ENCODE measurements at places on chromosomes 1 and 21. TPM values are rescaled to one million over a fixed set of nuclear protein-coding genes. Genes with fewer than 3 reads are reported as not detected.

Gene KCNJ15
- total RNA-seq = 19.8 TPM

DNA sequence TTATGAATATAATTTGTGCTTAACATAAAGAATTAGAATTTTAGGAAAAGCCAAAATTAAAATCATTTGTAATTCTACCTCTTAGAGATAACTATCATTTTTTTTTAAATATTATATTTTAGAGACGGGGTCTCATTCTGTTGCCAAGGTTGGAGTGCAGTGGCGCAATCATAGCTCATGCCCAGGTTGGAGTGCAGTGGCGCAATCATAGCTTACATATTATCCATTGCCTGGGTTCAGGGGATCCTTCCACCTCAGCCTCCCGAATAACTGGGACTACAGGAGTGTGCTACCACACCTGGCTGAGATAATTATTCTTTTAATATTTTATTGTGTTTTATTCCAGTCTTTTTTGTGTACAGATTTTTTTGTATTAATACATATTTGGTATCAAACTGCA is 8.3 kb downstream of the RASAL2 start:
- DNase-seq = no peak

DNA sequence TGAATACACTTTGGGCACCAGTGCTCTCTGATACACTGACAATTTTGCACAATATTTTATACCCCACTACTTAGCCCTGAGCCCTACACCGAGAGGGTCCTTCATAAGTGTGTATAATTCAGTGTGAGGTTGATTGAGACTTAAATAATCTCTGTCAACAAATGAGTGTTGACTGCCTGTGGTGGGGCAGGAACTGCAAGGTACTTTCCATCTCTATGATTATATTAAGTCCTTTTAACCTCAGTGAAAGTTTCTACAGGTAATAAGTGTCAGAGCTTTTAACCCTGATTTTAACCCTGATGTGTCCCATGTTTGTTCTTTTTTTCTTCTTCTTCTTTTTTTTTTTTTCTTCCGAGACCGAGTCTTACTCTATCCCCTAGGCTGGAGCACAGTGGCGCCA is 5.8 kb downstream of the CASQ1 start:
- no peak for DNase-seq

DNA sequence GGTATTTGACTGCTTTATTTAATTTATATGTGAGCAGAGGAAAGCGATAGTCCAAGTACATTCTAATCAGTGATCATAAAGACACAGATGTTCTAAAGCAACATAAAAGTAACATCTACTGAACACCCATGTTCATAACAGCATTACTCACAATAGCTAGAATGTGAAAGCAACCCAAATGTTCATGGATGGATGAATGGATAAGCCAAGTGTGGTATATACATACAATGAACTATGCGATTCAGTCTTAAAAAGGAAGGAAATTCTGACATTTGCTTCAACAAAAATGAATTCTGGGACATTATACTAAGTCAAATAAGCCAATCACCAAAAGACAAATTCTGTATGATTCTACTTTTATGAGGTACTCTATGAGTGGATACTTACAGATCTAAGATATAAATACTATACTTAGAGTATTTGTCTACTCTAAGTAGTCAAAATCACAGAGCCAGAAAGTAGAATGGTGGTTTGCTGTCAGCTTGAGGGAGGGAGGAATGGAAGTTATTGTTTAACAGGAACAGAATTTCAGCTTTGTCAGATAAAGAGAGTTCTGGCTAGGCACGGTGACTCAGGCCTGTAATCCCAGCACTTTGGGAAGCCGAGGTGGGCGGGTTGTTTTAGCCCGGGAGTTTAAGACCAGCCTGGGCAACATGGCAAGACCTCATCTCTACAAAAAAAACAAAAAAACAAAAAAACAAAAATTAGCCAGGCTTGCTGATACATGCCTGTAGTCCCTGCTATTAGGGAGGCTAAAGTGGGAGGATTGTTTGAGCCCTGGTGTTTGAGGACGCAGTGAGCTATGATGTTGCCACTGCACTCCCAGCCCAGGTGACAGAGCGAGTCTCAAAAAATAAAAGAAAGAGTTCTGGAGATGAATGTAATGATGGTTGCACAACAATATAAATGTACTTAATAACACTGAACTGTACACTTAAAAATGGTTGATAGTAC is 79.7 kb upstream of the ARHGAP29 start:
- peak; percentile 46 for DNase-seq

- no peak for DNase-seq
These were observed 39.6 kb downstream of the SLC19A1 start for GRCh38 chr21:45502600-45502999.

Gene GRIK3
- total RNA-seq = not detected

Gene SLAMF7
- total RNA-seq = not detected

- no peak for DNase-seq
These were observed 647 bp downstream of the SDHB start for GRCh38 chr1:17053086-17053684.

Gene TMPRSS15
- total RNA-seq = not detected

Gene CELA3A
- total RNA-seq = not detected

GRCh38 chr1:186689376-186689775 is 9.2 kb upstream of the PTGS2 start:
- no peak for DNase-seq

DNA sequence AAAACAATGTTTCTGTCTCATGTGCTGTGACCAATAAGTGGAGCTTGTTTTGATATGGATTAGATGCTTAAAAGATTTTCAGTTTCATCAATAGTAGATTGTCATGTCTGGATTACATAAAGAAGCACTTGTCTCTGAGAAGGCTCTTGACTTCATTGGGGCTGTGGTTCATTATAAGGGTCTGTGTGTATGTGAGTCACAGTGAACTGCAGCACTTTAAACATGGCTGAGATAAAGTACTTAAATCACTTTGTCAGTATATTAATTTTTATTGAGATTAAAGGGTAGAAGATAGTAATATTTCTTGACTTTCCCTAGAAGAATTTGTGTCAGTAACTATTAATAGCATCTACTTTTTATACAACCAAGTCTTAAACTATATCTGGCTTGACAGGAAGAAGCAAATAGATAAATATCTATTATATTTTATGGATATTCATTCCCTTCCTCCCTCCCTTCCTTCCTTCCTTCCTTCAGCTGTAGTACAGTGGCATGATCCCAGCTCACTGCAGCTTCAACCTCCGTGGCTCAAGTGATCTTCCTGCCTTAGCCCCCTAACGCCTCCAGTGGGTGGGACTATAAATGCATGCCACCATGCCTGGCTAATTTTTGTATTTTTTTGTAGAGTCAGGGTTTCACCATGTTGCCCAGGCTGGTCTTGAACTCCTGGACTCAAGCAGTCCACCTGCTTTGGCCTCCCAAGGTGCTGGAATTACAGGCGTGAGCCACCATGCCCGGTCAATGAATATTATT is 48.8 kb downstream of the ZFYVE9 start:
- DNase-seq = no peak

Gene TLR5
- total RNA-seq = 0.13 TPM

- DNase-seq = peak; percentile 50
These were observed 77.5 kb downstream of the FMN2 start for GRCh38 chr1:240169188-240169587.

GRCh38 chr1:15058261-15058660 is 95.3 kb upstream of the TMEM51 start:
- no peak for DNase-seq

DNA sequence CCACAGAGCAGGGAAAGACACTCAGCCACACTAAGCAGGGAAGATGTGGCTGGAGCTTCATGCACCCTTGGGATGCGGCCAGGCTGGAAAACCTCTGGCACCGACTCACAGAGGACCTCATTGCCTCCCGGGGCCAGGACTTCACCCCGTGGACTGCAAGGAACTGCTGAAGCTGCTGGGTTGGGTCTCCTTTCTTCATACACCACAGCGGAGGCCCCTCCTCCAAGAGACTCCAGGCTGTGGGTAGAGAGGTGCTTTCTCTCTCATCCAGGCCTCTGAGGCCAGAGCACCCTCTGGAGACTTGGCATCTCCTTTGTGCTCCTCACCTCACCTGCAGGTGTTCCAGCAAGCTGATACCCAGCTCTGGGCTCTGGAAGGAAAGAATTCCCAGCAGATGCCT is 76.0 kb upstream of the EDN2 start:
- no peak for DNase-seq

- DNase-seq = no peak
These were observed 81.8 kb upstream of the SLC44A3 start for GRCh38 chr1:94738371-94738770.

DNA sequence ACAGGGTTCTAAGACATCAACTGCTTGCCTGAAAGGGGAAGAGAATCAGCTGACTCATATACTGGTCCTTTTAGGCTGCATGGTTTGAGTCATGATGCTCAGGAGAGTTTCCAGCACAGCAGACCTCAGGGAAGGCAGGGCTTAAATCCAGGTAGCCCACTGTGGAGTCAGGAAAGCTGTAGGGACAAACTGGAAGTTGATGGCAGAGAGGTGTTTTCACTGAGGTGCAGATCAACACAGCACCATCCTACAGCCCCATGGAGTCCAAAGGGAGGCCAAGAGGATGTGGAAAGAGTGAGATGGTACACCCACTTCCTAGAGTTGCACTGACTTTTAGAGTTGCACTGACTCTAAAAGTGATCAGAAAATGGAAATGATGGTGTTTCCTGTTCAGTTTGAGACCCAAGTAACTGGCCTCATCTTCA is 252.4 kb upstream of the DUSP10 start:
- peak; percentile 71 for DNase-seq

- DNase-seq = no peak
These were observed 6.9 kb downstream of the TMEM125 start for GRCh38 chr1:43276673-43277072.

- DNase-seq = no peak
These were observed 125.2 kb downstream of the TYW3 start for GRCh38 chr1:74858136-74858535.

GRCh38 chr1:234725177-234726132 is 115.5 kb upstream of the IRF2BP2 start:
- DNase-seq = no peak

- no peak for DNase-seq
These were observed 22.6 kb downstream of the DCAF8 start for GRCh38 chr1:160239582-160240299.

GRCh38 chr1:240285540-240285939 is 193.9 kb downstream of the FMN2 start:
- DNase-seq = peak; percentile 74

DNA sequence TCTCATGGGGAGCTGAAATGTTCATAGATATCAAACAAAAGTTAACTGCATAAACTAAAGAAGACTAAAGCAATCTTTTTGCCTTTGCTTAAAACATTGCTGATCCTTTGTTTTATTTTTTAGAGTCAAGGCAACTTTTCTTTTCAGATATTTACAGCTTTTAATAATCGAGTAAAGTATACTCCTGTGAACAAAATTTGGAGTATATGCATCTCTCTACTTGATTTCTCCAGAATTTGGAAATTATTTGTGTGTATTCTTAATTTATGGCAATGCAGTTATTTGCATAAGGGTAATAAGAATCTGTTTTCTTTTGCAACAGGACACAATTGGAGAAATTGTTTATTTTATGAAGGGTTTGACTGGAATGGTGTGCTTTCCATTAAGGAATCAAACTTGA is 4.2 kb upstream of the AQP10 start:
- DNase-seq = no peak

DNA sequence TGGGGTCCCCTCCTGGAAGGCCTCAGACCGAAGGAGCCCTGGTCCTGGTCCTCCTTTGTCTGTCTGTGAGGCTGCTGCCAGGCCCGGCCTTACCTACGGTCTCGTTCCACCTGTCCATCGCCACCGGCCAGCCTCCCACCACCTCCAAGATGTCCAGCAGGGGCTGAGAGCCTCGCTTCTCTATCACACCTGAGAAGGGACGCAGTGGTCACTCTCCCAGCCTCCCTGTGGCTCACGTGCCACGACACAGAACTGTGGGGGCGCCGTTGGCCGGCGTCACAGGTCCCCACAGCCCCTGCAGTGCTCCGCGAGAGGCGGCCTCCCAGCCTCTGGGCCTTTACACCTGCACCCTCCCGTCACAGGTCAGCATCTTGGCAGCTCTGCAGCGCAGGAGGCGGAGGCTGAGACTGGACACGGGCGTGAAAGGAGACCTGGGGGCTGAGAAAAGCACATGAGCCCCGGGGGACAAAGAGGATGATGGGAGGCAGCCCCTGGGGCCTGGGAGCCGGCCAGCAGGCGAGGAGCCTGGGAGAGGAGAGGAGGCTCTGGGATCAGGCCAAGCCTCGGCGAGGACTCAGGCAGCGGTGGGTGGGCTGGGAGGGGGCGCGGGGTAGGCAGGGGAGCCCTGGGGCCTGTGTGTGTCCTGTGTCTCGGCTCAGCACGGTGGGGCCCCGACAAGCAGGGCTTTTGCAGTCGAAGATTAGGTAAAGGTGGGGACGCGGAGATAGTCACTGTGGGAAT is 20.5 kb downstream of the PRXL2B start:
- no peak for DNase-seq

GRCh38 chr1:240329443-240329842 is 237.8 kb downstream of the FMN2 start:
- no peak for DNase-seq

GRCh38 chr1:29253180-29253579 is 16.9 kb downstream of the PTPRU start:
- DNase-seq = no peak

GRCh38 chr21:18467715-18468114 is 64.1 kb upstream of the TMPRSS15 start:
- DNase-seq = no peak

DNA sequence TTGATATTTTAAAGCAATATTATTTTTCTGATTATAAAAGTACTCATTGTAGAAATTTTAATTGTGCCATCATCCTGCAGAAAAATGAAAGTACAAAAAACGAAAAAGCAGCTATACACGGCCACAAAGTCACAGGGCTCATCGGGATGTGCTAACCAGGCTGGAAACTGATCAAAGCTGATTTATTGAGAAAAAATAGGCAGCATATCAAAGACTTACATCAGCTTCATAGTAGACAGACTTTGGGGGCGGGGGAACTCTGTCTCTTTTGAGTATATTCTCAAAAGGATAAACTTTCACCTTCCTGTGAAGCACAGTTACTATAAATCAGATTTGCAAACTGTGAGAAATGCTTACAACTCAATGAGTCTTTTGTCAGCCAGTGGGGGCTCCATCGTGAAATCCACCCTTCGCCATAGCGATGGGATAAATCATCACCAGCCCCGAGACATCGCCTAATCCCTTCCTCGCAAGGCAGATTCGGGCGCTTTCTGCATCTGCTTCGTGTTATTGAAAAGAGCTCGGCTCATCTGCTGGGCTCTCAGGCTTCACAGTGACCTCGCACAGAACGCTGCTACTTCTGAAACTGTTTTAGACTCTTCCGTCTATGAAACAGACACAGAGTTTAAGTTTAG is 69.2 kb upstream of the ERG start:
- peak; percentile 29 for DNase-seq

Gene INKA2
- total RNA-seq = 12.5 TPM
